ENCODE measurements at places on chromosomes 3 and 15. TPM values are rescaled to one million over a fixed set of nuclear protein-coding genes. Genes with fewer than 3 reads are reported as not detected.

PCLAF gene
- 3.2 TPM for total RNA-seq

TNFSF10 gene
- 24.6 TPM for total RNA-seq

GANC gene
- 14.1 TPM for total RNA-seq

FILIP1L gene
- 6.3 TPM for total RNA-seq

CCRL2 gene
- 0.26 TPM for total RNA-seq

LRRIQ4 gene
- not detected for total RNA-seq

RASGRF1 gene
- total RNA-seq = under 0.01 TPM

DNASE1L3 gene
- total RNA-seq = 2.3 TPM

SLC9C1 gene
- not detected for total RNA-seq

NMD3 gene
- total RNA-seq = 153 TPM

GPR62 gene
- not detected for total RNA-seq

FEZF2 gene
- total RNA-seq = not detected

SLCO3A1 gene
- 4.5 TPM for total RNA-seq
